ENCODE measurements at places on chromosomes 4 and X.

DNA sequence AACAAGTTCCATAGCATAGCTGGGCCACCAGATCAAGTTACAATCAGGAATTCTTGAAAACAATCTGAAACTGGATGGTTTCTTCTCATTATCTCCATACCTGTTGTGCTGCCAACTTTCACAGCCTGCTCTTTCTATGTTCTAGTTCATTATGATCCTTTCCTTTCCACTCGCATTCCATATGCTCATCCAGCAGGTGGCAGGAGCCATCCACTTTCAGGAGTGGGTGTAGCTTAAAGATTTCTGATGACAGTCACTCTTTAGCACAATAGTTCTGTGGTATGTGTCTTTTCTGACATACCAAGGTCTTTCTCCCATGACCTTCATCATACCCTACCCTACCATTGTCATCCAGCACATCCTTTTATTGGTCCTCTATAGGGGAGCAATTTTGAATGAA lies 46.4 kb downstream of the PAGE2 start:
- no peak for DNase-seq

- no peak for DNase-seq
Observed at GRCh38 chr4:89482926-89483595, 175.5 kb upstream of the GPRIN3 start.

- DNase-seq = no peak
Observed at GRCh38 chrX:155956099-155956498, 41.4 kb upstream of the IL9R start.

- no peak for DNase-seq
Observed at GRCh38 chr4:29908276-29908675, 811.9 kb upstream of the PCDH7 start.

GRCh38 chr4:80307774-80308465 lies 27.6 kb upstream of the CFAP299 start:
- DNase-seq = no peak

DNA sequence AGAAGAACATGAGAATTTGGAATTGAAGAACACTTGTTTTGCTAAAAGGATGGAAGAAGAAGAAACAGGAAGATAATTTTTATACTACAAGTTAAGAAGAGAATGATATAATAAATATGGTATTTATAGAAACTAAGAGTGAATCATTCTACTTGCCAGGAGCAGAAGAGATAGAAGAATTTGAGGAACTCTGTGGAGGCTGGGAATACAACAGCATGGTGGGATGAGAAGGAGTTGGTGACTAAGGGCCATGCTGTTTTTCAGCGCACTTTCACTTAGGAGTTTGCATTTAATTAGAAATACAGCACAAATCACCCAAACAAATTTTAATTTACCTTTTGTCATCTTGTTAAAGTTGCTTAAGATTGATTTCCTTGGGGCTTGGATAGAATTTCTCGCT lies 20.5 kb downstream of the HADH start:
- DNase-seq = no peak

- DNase-seq = no peak
Observed at GRCh38 chr4:132557660-132558059, 591.4 kb upstream of the PCDH10 start.

DNA sequence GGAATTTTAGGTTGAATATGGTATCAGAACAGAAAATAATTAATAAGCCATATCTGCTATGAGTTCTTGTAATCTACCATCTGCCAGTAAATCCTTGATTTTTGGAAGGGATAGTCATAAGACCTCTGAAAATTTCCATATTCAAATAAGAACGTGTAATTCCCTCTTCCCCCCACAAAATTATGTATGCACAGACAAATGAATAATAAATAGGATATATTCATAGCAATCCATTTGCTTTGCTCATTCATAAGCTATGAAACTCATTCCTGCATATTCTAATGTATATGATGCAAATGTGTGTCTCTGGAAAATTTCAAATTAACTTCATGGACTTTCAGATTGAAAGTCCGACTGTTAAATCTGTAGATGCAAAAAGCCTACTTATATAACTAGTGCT lies 833.1 kb upstream of the GRID2 start:
- DNase-seq = no peak
